Erythroblast (primary cell): ENCODE measurements at places on chromosomes 16 and 17.

- no peak for DNase-seq
Measured at GRCh38 chr17:57548421-57549410, 196.4 kb downstream of the CCDC182 start.

- DNase-seq = peak; percentile 80
Measured at GRCh38 chr17:63697341-63698286, 2.3 kb downstream of the LIMD2 start.

GRCh38 chr16:69590590-69590989 is 24.8 kb downstream of the NFAT5 start:
- DNase-seq = peak; percentile 17

GRCh38 chr16:67169642-67170167 is 633 bp upstream of the NOL3 start:
- peak; percentile 63 for DNase-seq

DNA sequence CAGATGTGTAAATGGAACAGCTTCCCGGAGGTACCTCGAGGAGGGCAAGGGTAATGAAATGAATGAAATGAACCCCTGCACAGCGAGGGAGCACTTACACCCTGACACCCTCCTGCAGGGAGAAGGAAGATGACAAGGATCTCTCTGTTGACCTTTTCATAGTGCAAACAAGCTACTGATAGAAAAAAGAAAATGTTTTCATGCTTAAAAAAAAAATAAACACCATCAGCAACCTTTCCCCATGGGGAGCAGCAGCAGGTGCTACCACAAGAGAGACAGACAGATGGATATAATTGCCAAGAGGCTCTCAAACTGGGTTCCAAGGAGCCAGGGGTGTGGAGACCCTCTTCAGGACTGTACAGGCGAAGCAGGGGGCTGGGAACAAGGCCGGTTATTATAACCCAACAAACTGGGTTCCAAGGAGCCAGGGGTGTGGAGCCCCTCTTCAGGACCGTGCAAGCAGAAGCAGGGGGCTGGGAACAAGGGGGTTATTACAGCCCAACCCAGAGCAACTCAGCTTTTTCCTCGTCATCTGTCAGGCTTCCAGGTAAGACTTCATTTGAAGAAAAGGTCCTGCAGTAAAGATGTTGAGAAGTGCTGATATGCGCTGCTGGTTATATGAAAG is 718 bp upstream of the RPH3AL start:
- no peak for DNase-seq

DNA sequence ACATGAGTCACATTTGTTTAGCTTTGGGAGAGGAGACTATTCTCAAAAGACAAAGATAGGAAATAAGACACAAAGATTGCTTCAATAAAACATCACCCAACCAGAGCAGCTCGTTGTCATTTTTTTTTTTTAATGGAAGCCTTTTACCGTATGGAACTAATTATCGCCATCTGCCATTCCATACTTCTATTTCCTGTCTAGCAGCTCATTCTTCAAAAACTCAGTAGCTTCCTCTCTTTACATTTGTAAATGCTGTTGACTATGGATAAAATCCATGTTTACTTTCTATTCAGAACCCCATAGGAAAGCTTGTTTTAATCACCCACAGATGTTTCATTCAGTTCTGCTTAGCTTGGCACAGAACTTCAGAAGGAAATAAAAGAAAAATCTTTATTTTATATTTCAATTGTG is 110.0 kb upstream of the PSMD7 start:
- no peak for DNase-seq

DNA sequence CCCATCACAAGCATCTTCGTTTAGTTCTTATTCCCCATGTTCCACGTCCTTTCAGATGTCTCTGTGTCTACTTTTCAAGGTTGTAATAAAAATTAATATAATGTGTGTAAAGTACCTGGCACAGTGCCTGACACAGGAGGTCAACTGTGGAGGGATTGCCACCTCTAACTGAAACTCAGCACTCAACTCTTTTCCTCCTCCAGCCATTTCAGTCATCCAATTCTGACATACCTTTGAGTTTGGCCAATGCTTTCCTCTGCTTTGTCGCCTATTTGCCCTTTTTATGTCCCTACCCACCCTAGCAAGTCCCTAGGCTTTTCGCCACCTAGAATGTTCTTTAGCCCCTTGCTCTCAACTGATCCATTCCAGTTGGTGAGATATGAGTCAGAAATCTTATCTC is 1.6 kb downstream of the UBE2Z start:
- DNase-seq = peak; percentile 19

- no peak for DNase-seq
Measured at GRCh38 chr17:7108981-7109380, 5.6 kb downstream of the ASGR2 start.

GRCh38 chr16:1308036-1308976 is 1.1 kb upstream of the UBE2I start:
- DNase-seq = no peak

GRCh38 chr16:15586716-15587115 is 56.2 kb downstream of the MARF1 start:
- no peak for DNase-seq

DNA sequence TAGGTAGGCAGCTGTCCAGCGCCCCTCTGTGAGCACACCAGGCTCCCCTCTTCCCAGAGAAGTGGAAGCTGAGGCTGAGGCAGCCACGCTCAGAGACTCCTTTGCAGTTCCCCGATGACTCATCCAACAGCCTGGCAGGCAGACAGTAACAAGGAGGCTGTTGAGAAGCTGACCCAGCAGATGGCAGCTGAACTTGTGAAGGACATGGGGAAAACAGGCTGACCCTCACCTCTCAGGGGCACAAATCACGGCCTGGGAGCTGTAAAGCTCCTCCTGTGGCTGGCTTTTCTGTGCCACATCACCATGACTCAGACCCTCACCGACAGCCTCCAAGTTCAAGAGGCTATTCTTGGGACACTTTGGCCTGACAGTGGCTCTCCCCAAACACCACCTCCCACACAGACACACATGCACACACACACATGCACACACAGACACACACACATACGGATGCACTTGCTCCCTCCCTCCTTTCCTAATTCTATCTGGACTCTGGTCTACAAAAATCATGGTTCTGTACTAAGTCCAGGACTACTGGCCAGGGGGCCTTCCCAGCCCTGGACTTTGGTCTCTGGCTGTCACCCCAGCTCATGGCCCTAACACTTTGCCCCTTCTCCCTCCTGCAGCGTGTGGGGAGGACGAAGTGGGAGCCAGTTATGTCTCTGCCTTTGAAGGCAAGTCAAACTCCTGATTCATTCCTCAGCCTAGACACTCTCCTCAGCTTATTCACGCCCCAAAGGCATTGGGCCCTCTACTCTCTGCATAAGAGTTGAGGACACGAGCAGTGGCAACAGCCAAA is 23.2 kb downstream of the MAP3K14 start:
- peak; percentile 49 for DNase-seq

DNA sequence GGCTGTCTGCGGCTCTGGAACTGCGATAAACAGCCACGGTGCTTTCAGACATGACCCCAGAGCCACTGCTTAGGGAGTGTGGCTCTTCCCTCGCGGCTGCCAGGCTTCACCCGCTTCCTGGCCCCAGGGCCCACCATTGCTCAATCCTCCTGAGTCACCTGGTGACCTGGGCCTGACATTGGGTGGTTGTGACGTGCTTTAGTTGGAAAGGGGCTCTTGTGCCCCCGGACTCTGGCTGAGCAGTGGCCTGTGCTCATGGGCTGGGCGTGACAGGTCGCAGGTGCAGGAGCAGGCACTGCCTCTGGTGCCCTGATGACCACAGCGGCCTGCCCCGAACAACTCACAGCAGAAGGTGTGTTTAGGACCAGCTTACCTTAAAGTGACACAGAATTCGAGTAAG is 8.6 kb upstream of the NUDT16L1 start:
- no peak for DNase-seq

DNA sequence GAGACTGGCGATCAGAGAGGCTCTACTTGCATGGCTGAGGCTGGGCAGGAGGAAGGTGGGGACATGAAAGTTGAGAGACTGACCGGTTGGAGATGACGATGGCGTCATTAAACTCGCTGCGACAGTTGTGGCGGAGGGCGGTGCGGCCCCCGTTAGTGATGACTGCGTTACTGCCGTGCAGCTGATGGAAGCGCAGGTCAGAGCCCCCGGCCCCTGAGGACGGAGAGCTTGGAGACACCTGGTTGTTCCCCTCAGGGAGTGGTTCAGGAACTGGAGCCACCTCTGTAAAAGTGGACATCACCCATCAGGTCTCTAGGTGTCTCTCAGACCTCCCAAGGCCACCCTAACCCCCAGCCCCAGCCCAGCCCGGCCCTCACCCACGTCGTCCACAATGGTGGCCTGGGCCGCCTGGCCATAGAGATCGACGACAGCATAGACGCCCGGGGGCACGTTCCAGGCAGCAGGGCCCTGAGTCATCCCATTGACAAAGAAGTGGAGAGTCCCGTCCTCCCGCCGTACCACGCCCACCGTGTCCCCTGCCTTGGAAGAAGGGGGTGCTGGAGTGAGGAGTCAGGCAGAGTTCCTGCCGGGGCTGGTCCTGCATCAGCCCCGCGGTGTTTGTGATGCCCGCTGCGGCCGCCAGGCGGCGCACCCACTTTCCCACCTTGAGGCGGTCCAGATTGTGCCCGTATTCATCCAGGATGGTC is 5.3 kb downstream of the NEURL4 start:
- DNase-seq = no peak

- DNase-seq = no peak
Measured at GRCh38 chr17:59093145-59093701, 13.5 kb downstream of the TRIM37 start.

DNA sequence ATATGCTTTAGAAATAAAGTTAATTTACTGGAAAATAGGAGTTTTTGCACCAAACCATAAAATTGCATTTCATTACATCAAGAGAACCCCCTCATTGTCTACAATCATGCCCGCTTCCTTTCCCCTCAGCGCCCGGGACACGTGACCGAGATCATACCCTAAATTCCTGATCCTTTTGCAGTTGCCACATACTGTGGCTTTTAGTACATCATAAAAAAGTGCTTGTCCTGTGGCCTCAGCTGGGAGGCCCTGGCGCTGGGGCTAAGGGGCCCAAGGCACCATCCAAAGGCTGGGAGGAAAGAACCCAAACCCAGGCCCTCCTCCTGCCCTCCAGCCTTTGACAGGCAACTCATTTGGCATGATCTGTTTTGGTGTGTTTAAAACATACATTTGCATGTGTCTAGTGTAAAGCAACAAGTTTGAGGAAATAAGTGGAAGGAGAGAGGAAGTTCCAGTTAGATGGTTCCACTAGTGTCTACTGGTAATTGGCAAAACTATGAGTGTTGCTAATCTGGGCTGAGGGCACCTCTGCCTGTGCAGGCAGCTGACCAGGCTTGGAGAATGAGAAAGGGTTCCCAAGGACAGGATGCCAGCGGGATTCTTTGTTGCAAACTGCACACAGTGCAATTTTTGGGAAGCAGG is 6.0 kb downstream of the CDK5R1 start:
- no peak for DNase-seq

DNA sequence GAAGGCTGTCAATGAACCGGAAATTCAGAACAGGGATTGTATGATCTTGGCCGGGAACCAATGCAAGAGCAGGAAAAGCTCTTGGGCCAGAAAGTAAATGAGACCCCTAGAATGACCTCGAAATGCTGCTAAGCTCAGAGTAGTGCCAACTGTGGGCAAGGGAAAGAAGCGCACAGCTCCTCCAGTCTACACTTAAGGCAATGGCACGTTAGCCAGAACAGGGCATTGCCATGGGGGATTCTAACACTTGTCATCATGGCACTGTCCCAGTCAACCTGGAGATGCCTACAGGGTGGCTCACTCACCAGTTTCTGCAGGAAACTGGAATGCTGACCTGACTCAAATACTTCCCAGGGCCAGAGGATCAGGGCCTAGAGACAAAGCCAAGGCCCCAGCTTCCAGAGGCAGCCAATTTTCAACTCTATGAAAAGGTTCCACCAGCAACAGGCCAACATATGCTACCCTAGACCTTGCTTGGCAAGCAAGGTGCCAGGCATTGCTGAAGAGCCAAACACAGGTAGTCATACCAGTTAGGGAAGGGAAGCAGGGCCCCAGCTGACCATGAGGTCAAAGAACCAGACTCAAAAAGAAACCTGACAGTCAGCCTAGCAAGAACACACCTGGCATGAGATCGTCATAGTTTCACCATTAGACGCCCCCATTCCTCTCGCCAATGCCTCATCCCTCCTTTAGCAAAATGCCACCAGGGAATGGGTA is 34.9 kb downstream of the ARHGAP17 start:
- DNase-seq = no peak

- no peak for DNase-seq
Measured at GRCh38 chr17:13725288-13725990, 123.7 kb upstream of the HS3ST3A1 start.

DNA sequence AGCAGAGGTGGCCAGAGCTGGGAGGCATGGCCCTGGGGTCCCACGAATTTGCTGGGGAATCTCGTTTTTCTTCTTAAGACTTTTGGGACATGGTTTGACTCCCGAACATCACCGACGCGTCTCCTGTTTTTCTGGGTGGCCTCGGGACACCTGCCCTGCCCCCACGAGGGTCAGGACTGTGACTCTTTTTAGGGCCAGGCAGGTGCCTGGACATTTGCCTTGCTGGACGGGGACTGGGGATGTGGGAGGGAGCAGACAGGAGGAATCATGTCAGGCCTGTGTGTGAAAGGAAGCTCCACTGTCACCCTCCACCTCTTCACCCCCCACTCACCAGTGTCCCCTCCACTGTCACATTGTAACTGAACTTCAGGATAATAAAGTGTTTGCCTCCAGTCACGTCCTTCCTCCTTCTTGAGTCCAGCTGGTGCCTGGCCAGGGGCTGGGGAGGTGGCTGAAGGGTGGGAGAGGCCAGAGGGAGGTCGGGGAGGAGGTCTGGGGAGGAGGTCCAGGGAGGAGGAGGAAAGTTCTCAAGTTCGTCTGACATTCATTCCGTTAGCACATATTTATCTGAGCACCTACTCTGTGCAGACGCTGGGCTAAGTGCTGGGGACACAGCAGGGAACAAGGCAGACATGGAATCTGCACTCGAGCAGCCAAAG is 2.3 kb downstream of the CSF3 start:
- no peak for DNase-seq

DNA sequence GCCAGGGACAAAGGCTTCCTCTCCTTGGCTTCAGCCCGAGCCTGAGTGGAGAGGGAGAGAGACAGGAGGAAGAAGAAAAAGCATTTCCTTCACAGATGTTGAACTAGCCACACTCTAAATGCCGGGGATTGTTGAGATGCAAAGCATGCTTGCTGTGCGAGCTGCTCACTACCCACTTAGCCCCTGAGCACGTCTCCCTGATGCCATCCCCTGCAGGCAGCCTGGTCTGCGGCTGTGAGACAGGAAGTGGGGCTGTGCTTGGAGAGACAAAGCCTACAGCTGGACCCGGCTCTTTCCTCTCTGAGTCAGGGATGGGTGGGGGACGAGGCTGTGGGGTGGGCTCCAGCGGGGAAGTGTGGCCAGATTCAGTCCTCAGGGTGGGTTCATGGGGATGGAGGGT is 13.7 kb downstream of the WNT9B start:
- DNase-seq = no peak

GRCh38 chr16:75206749-75207451 is at the start of gene CTRB2:
CTRB2 (minus strand) TSS chr16:75207161; CDS start chr16:75207141, 20 bp downstream.
- DNase-seq = no peak
